ENCODE measurements at places on chromosomes 2 and 18.

GRCh38 chr2:14132386-14132785 lies 500.1 kb upstream of the LRATD1 start:
- DNase-seq, result no peak

DNA sequence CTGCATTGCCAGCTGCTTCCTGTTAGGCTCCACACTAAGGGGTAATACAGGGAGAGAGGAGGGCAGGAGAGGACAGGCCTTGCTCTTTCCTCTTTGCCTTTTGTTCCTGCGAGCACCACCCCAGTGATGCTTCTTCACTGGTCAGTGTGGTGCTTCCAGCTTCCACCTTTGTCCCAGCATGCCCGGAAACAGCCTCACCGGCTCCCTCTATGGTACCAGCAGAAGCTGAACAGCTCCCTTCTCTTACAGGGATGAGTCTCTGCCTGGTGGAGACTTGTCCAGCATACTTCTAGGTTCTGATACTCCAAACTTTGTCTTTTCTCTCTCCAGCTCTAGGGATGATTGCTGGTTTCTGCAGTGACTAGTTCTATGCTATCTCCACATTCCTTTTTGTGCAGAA lies 413.3 kb downstream of the TSN start:
- DNase-seq, result no peak

DNA sequence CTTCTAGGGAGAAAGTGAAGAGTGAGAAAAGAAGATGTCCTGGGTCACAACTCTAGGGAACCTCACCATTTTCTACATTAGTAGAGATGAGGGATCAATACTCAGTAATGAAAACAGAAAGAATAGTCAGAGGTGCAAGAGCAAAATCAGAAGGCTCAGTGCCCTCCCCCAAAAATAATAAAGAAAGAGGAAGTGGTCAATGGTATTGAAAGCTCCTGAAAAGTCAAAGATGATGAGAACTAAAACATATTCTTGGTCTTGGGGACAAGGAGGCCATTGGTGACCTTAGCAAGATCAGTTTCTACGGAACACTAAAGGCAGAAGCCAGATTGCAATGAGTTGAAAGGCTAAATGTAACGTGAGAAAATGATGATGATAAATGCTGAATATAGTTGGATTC lies 24.5 kb upstream of the MYO1B start:
- DNase-seq, result no peak

DNA sequence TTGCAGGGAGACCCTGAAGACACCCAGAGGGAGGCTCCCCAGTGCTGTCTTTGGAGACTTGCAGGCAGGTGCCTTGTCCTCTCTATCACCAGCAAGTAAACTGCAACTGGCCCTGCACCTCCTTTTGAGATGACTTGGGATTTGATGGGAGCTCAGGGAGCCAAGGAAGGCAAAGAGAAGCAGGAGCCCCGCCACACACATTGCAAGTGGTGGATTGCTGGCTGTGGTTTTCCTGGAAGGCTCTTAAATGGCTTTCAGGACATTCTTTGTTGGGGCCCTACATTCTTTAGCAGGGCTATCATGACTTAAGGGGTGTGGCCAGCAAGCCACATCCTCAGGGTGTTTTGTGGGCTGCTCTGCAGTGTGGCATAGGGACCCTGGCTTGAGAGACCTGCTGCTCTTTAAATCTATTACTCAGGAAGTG lies 39.9 kb upstream of the CDC42EP3 start:
- no peak for DNase-seq

GRCh38 chr2:162261032-162261945 lies 18.0 kb upstream of the FAP start:
- DNase-seq, result no peak

DNA sequence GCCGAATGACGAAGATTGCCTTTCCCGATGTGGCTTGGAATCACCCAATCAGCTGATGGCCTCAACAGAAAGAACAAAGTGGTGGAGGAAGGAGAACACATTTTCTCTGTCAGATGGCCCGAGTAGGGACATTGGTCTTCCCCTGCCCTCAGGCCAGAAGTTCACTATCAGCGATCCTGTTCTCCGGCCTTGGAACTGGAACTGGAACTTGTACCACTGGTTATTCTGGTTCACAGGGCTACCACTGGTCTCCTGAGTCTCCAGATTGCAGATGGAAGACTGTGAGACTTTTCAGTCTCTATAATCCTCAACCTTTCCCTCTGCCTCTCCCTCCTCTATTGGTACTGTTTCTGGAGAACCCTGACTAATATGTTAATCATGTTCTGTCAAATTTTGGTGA lies 180.4 kb downstream of the ANKRD30B start:
- DNase-seq, result no peak

DNA sequence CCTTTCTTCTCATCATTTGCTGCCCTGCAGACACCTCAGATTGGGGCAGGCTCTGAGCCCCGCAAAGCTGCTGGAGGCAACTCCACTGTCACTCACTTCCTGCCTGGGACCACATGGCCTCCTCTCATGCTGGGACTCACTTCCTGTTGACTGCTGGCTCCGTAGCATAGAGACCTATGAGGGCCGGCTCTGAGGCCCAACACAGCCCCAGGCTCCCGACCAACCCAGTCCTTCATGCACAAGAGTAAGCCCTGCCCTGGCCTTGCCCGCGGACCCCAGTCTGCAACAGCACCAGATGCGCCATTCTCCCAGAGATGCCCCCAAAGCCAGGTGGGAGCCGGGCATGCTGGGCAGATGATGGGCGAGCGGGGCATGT lies 55.7 kb downstream of the DNMT3A start:
- DNase-seq, result no peak

GRCh38 chr2:156472686-156473085 lies 36.5 kb downstream of the GPD2 start:
- no peak for DNase-seq

DNA sequence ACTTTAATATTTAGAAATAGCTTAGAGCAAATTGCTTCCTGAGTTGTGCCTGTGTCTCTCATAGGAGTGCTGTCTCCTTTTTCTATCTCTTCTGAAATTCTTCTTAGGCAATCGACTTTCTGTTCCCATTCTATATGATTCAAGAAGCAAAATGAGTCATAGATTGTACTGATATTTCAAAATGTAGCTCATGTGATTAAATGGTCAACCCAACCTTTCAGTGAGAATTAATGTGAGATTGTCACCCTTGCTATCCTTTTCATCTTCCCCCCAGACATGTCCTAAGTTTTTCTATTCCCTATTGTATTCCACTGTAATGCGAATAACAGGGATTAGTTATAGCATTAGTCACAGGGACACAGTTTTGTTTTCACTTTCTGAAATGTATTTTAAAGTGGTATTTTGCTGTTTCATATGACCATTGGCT lies 413.6 kb downstream of the THSD7B start:
- no peak for DNase-seq

DNA sequence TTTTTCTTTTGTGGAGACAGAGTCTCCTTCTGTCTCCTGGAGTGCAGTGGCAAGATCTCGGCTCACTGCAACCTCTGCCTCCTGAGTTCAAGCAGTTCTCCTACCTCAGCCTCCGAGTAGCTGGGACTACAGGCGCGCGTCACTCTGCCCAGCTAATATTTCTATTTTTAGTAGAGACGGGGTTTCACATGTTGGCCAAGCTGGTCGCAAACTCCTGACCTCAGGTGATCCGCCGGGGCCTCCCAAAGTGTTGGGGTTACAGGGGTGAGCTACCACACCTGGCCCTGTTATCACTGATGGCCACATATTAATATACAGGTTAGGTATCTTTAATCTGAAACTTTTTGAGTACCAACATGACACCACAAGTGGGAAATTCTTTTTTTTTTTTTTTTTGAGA lies 3.4 kb downstream of the MRPL35 start:
- no peak for DNase-seq

DNA sequence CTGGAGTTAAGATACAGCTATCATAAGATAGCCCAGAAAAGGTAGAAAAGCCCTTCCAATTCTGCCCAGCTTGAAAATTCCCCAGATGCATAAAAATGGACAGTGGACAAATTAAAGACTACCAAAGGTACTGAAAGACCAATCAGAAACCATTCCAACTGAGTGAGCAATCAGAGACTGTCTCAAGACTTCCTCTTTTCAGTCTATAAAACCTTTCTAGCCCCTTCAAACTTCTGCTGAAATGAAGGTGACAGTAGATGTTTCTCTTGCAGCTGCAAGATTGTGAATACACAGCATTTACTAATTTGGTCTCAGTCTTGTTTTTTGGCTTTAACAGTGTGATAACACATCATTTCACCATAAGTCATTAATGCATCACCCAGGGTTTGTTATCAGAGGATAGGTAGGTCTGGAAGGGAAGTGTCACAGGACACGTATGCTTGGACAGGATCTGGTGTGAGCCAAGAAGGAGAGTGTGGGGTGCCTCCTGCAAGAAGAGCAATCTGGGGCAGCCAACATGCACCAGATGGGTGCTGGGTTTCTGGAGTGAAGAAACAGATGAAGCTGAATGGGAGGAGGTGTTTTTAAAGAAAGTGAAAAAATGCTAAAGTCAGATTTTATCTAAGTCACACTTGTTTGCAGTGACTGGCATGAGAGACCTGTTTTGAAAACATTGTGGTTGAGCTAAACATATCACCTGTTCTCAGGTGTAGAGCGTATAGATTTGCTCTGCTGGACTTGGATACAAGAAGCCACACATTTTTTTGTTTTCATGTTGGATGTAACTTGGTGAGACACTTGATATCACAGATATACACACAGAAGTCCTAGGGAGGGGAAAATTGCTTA lies 75.3 kb upstream of the DDX18 start:
- no peak for DNase-seq

DNA sequence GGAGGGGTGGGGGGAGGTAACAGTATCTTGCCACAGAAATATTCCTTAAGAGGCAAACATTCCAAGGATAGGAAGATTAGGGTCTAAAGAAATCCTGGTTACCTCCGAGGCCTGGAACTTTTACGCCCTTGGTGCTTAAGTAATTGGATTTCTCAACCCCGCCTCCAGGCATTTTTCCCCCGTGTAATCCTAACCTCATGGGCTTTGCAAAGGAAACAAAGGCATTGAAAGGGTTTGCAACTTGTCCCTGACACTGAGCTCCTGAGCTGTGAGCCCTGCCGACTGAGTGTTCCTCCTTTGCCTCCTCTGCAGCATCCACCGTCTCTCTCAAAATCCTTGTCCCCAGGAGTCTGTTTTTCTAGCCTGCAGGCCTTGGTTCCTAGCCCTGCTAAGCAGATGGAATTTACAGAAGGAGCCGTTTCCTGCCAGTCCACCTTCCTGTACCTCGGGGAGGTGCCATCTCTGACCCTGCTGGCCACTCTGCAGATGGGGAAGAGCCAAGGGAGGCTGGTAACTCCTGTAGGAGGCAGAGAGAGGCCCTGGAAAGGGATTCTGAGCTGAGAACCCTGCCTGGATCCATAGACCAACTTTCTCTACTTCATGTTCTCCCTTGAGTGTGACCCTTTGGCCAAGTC lies 24.2 kb downstream of the TET3 start:
- no peak for DNase-seq

GRCh38 chr2:3588084-3588483 lies 6.8 kb upstream of the COLEC11 start:
- DNase-seq, result no peak

- no peak for DNase-seq
Measured at GRCh38 chr2:10721396-10722251, at the start of gene ATP6V1C2. TSS of gene ATP6V1C2 (plus strand) at chr2:10721630. CDS start at chr2:10722850, 1,220 bp downstream.

DNA sequence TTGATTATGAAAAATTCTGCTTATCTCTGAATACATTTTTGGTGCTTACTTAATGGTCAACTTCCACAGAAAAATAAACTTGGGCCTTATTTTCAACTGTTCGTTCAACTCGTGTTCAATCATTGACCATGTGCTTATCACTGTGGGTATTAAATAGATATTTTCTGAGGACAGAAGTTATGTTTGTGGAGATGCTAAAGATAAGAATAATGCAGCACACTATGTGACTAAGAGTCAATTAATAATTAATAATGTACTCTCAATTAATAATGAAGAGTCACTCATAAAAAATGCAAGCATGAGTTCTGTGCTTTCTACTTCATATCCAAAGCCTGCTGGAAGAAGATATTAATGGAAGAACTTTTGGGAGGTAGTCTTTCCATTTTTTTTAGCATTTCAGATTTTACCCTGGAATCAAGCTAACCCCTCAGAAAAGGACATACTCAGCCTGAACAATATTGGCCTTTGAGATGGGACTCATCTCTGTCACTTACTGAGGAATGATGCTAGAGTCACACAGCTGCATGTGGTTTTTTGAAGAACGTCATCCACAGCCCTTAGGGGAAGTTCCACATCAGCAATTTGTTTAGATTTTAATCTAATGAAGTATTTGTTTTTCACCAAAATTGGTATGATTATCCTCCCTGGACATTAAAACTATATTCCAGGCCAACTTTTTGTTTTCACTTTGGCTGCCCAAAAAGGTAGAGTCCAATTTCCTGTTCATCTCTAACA lies 191.9 kb upstream of the CRIM1 start:
- DNase-seq, result no peak

DNA sequence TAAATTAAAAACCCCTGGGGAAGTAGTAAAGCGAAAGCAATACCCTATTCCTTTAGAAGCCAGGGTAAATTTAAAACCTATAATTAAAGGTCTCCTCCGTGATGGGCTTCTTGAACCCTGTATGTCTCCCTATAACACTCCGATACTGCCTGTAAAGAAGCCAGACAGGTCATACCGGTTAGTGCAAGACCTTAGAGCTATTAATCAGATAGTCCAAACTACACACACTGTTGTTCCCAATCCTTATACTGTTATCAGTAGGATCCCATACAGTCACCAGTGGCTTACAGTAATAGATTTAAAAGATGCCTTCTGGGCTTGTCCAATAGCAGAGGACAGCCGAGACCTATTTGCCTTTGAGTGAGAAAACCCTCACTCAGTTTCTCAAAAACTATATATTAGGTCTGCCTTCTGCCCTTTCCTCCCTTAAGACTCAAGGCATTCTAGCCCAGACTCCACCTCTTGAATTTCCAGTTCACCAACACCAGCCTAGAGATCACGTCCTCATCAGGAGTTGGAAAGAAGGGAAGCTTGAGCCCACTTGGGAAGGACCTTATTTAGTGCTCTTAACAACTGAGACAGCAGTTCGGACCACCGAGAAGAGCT lies 12.4 kb upstream of the SAP130 start:
- no peak for DNase-seq

- DNase-seq, result no peak
Measured at GRCh38 chr2:221112744-221113143, 459.4 kb downstream of the EPHA4 start.

Data from occipital lobe (tissue), 3 donors.